ENCODE measurements at places on chromosomes 5 and 9. TPM values are rescaled to one million over a fixed set of nuclear protein-coding genes. Genes with fewer than 3 reads are reported as not detected.

The TEK gene
- total RNA-seq = 3.4 TPM

The SOHLH1 gene
- total RNA-seq = not detected

The WDR31 gene
- 2.1 TPM for total RNA-seq

The DDX4 gene
- not detected for total RNA-seq

The TMC1 gene
- 0.93 TPM for total RNA-seq

The EDIL3 gene
- 512 TPM for total RNA-seq

The SLC31A2 gene
- 8.9 TPM for total RNA-seq

The PTGS1 gene
- total RNA-seq = 138 TPM

The ALDH7A1 gene
- 53.8 TPM for total RNA-seq

The QRFP gene
- total RNA-seq = not detected

The PKD2L2 gene
- total RNA-seq = not detected

The DPH7 gene
- total RNA-seq = 16.4 TPM

The CHSY3 gene
- 13.2 TPM for total RNA-seq

The SEC61B gene
- total RNA-seq = 72.6 TPM

The ENTREP1 gene
- total RNA-seq = 0.13 TPM

The PCDHGA7 gene
- 4.8 TPM for total RNA-seq

The ITGA2 gene
- 113 TPM for total RNA-seq

The PCDHGA4 gene
- 4.0 TPM for total RNA-seq

The GRXCR2 gene
- not detected for total RNA-seq

The COL23A1 gene
- not detected for total RNA-seq

The STPG3 gene
- total RNA-seq = not detected

The TMEM232 gene
- 5.9 TPM for total RNA-seq

The IFNB1 gene
- total RNA-seq = not detected

The IL5 gene
- total RNA-seq = not detected

The PLAC8L1 gene
- total RNA-seq = 0.40 TPM

The AK8 gene
- 0.40 TPM for total RNA-seq

The GGTA1 gene
- total RNA-seq = 1.3 TPM

All from aortic smooth muscle cell (primary cell).